AML-193 (cell line): ENCODE measurements at places on chromosomes 3 and 15.

DNA sequence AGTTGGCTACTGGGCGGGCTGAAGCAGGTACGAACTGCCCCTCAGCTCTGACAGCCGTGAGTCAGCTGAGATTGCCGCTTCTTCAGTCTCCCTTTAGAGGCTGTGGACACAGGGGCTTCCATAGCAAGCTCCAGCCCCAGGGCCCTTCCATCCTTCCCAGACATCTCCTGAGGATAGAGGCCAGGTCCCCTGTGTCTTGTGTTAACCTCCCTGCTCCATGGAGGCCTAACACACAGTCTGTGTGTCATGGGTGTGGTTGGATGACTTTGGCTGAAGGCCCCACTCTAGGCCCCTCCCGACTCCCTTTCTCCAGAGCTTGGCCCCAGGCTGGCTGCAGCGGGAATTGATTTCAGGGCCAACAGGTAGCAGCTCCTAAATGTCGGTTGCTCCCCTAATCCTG lies 116.1 kb upstream of the TLE3 start:
- DNase-seq = no peak

DNA sequence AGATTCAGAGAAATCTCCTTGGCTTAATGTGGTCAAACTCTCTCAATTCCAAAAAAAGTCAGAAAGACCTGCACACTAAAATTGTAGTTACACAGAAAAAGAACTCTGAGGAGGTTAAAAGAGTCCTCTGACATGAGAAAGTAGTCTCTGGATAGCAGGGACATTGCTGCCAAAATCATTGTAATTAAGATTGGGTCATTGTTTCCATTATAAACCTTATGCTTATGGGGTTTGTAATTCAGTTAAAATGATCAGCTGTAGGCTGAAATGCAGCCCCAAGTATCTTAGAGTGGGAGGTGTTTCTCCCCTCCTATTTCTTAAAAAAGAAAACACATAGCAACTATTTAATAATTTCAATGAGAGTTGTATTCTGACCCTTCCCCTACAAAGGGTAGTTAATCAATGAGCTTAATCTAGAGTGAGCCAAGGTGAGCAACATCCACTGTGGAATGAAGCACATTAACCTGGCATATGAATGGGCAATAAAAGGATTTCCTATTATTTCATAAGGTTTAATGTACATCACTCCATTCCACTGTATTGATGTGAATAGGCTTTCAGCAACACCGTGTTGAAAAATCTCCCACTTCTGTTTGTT lies 406.9 kb downstream of the TIGIT start:
- DNase-seq = no peak

GRCh38 chr3:76586471-76586870 lies 453.4 kb upstream of the ROBO2 start:
- DNase-seq = no peak

DNA sequence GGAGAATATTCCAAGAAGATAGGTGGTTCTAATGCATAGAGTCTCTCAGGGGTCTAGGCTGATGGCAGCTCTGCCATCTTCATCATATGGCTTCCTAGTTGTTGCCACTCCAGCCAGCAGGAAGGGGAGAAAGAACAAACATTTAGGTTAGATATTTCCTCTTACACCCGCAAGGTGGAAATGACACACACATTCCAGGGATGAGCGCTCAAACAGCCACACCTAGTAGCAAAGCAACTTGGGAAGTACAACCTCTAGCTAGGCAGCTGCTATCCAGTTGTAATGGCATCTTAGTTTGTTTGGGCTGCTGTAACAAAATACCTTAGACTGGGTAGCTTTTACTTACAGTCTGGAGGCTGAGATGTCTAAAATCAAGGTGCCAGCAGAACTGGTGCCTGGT lies 51.9 kb upstream of the ADAMTSL3 start:
- no peak for DNase-seq

- no peak for DNase-seq
These were observed 22.7 kb downstream of the CRABP1 start for GRCh38 chr15:78362716-78363380.

DNA sequence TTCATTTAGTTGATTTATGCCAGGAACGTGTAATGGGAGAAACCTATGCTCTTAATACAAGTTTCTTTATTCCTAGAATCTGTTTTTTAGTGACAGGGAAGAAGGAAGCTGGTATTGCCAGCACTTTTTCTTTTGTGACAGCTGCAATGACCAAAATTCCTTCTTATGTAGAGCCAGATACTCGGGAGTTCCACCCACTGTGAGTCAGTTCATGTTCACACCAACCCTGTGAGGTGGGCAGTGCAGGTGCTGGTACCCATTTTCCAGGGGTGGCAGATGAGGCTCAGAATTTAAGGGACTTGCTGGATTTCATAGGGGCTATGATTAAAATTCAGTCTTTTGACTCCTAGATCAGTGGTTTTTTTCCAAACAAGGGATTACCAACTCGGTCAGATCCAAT lies 34.7 kb downstream of the OXNAD1 start:
- no peak for DNase-seq

- DNase-seq = no peak
These were observed 2.3 kb downstream of the EIF2AK4 start for GRCh38 chr15:39936187-39936586.

DNA sequence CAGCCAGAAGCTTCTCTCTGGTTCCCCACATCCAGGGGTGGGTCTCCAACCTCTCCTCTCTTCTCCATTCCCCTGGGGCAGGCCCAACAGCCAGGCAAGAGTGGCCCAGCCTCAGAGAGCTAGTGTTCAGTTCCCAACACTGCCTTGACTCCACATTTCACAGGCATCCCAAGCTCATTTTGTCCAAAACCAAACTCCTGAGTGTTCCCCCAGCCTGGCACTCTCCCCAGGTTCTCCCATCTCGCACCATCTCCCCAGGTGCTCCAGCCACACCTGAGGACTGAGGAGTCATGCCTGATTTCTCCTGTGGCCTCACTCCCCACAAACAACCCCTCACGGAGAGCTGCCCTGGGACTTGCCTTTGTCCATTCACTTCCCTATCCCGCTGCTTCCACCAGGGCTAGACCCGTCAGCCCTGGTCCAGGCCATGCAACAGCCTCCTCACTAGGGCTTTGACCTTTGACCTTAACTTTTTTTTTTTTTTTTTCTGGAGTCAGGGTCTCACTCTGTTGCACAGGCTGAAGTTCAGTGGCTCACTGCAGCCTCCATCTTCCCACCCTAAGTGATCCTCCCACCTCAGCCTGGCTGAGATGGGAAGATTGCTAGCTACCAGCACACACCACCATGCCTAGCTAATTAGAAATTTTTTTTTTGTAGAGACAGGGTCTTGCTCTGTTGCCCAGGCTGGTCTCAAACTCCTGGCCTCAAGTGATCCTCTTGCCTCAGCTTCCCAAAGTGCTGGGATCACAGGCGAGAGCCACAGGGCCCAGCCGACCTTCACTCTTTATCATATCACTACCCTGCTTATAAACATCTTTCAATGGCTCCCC lies 3.9 kb upstream of the CSK start:
- no peak for DNase-seq

GRCh38 chr15:48631176-48631770 lies 14.2 kb downstream of the FBN1 start:
- DNase-seq = no peak

GRCh38 chr3:67635257-67635656 lies 19.2 kb downstream of the SUCLG2 start:
- DNase-seq = no peak

GRCh38 chr3:55147856-55148720 lies 220.2 kb upstream of the LRTM1 start:
- no peak for DNase-seq

DNA sequence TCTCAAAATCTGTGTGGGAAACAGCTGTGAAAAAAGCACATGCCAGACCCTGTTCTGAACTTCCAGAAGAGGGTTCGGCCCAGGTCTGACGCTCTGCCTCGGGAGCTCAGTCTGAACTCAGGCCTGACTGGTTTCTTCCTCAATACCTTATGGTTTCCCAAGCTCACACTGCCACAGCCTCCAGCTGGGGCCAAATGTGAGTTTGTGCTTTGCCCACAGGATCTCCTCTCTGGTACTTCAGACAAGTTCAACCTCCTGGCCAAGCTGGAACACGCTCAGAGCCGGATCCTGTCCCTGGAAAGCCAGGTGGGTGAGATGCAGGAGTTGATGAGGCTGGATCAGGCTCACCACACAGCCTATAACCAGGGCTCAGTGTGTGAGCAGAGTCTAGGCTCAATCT lies 33.8 kb downstream of the CYP11A1 start:
- no peak for DNase-seq

DNA sequence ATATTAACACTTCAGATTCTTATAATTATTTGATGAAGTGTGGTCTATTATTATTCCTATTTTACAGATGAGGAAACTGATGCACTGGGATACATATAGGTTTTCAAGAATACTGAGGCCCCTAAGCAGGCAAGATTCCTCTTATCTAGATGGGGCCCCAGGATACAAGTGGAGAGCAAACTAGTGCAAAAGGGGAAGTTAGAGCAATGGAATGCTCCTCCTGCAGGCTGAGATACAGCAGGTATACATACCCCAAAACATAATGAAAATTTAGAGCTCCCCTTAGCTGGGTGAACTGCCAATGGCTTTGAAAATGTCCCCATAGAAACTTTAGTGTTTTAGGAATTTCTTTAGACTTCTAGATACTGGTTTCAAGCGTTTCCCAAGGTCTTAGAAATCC lies 247.1 kb downstream of the CHST2 start:
- peak; percentile 33 for DNase-seq

- no peak for DNase-seq
These were observed 575.1 kb downstream of the FOXP1 start for GRCh38 chr3:71008350-71008935.

- peak; percentile 91 for DNase-seq
These were observed 45.2 kb upstream of the RASA2 start for GRCh38 chr3:141441381-141442364.

DNA sequence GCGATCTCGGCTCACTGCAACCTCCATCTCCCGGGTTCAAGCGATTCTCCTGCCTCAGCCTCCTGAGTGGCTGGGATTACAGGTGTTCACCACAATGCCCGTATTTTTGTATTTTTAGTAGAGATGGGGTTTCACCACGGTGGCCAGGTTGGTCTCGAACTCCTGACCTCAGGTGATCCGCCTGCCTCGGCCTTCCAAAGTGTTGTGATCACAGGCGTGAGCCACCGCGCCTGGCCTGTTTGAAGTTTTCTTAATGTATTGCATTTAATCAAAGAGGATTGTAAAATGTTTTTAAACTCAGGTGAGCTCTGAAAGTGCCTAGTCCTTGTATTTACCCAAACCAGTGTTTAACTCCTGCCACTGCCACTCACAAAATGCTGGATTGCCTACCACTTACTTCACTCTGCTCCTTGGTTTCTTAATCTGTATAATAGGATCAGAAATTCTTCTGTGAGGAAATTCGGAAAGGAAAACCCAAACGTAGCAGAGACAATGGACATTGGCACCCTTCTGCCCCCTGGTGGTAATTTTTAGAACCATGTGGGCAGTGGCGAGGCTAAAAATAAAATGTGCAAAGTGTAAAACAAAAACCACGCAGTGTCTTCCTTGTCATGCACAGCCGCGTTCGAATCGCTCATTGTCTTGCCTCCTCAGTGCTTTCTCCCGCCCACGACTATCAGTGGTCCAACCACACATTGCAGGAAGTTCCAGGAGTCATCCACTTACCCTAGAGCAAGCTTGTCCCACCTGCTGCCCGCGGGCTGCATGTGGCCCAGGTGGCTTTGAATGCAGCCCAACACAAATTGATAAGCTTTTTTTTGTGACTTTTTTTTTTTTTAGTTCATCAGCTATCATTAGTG lies 27.3 kb downstream of the CEP19 start:
- DNase-seq = peak; percentile 90

DNA sequence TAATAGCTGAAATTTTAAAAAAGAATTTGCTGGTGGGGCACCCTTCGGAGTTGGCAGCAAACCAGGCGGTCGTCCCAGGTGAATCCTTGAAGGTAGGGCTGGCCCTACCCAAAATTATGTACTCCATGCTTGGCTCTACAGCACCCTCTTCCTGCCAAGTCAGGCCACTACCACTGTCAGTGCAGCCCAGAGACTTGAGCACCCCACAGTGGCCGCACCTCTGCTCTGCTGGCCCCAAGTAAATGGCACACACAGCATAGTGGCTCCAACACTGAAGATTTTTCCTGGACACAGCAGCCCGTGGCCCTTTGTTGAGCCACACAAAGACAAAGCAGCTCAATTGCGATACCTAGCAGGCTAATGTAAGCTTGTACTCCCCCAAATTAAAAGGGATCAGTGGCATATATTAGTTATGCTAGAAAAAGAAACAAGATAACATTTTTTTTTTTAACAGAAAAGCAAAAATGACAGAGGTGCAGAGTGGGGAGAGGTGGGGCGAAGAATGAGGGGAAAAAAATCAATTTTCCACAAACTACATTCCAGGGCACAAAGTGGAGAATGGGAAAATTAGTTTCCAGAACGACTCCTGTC lies 250.5 kb downstream of the UACA start:
- peak; percentile 76 for DNase-seq

- no peak for DNase-seq
These were observed at the start of gene GPR87 for GRCh38 chr3:151316267-151316991. Gene GPR87, minus strand, starts transcription at chr3:151316820. Its CDS starts 16,720 bp downstream, at chr3:151300100.

DNA sequence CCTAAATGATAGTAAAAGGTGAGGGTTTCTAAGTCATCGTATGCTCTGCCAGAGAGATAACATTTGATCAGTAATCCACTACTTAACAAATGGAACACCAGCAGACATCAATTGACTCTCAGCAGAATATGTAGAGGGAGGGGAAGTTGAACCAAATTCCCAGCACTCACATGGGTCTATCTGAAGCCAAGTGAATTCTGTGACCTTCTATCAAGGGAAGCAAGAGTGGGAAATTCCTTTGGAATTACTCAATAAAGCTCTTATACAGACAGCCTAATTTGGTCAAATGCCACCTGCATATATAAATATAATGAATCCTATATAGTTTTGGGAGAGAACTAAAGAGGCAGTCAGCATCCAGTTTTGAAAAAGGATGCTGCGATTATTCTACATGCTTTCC lies 15.8 kb upstream of the KCNMB2 start:
- no peak for DNase-seq

GRCh38 chr3:189474944-189475343 lies 156.2 kb upstream of the TP63 start:
- no peak for DNase-seq

- peak; percentile 98 for DNase-seq
These were observed 132.6 kb upstream of the COL8A1 start for GRCh38 chr3:99505646-99506269.

- no peak for DNase-seq
These were observed 489 bp downstream of the CSPG5 start for GRCh38 chr3:47578119-47578632.
